ENCODE measurements at places on chromosomes 4 and X. TPM values are rescaled to one million over a fixed set of nuclear protein-coding genes. Genes with fewer than 3 reads are reported as not detected.

The CCNA2 gene
- 91.2 TPM for total RNA-seq

The TKTL1 gene
- total RNA-seq = 0.19 TPM

The TENM3 gene
- total RNA-seq = not detected

The TSPAN7 gene
- 0.27 TPM for total RNA-seq

The CLGN gene
- total RNA-seq = 0.15 TPM

The INPP4B gene
- 44.0 TPM for total RNA-seq

The ARX gene
- not detected for total RNA-seq
